ENCODE measurements at places on chromosomes 1 and 21.

DNA sequence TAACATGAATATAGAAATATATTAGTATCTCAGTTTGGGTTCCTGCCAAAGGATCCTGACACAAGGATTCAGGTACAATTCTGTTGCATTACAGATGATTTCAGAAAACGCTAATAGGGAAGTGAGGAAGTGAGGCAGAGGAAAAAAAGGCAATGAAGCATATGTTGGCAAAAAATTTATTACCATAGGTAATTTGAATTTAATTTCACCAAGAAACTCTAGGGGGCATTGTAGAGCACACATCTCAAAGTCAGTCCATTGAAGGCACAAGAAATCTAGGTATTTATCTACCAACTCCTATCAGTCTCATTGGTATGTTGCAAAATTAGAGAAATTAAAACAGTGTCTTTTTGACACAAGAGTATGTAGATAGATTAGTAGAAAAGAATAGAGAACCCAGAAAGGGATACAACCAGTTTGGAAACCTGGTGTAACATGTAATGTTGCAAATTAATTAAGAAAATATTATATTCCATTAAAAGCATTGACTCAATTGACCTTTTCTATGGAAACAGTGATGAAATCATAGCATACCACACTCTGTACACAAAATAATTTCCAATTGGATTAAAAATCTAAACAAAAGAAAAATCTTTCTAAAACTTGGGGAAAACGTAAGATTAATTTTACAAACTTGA lies 104.9 kb upstream of the SNX7 start:
- no peak for DNase-seq

GRCh38 chr1:151720974-151721787 lies at the start of gene RIIAD1:
RIIAD1 (plus strand) TSS chr1:151721522; CDS start chr1:151721537, 15 bp downstream.
- peak; percentile 64 for DNase-seq

DNA sequence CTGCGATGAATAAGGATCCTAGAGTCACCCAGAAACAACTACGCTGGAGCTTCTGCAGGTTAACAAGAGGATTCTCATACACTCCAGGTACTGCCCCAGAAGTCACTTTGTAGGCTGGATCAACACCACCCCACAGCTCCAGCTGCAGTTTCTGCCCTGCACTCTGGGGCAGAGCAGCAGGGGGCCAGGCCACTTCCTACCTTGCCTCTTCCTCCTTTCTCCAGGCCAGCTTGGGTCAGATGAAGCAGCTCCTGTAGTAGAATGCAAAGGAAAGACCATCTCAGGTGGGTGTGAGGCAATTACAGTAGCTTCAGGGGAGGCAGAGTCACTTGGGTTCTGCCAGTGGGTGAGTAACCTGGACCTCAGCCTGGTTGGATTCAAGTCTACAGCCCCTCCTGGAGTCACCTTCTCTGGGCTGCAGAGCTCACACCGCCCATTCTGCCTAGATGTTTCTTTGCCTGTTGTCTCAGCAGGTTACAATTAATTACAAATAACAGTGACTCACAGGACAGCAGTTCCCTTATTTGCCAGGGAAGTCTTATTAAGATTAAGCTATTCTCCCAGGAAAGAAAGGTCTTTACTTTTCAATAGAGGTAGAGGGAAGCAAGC lies 24.4 kb upstream of the BCAR3 start:
- no peak for DNase-seq

GRCh38 chr1:182783068-182783467 lies 6.5 kb upstream of the NPL start:
- DNase-seq: no peak

- no peak for DNase-seq
These were observed 4.0 kb downstream of the OSCP1 start for GRCh38 chr1:36446271-36446670.

DNA sequence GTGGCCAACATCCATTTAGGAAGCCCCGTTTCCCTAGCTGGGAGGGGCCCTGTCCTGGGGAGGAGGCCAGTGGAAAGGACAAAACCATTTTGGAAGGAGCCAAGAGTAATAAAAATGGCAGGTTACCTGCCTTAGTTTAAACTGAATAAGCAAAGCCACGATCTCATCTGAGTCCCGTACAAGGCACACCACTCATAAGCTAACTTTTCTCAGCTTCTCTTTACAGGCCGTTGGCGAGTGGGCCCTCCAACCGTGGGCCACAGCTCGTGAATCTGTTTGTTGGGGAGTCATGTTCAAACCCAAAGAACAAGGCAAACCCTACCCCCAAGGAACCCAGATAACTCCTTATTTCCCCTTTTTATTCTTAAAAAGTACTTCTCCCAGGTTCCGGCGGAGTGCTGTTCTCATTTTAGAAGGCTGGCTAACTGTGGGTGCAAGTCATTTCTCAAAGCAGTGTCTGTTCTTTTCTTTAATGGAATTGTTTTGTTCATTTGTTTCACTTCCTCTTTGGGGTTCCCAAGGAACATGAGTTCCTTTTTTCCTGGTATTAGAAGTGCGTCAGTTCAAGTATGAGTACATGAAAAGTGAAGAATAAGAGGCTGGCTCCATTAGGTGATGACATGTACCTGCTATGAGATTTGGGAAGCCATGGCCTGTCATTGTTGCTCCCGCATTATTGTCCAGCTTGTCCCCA lies 89.0 kb downstream of the PSMG1 start:
- DNase-seq: no peak

GRCh38 chr1:89310505-89310904 lies 37.8 kb upstream of the GBP5 start:
- DNase-seq: no peak

GRCh38 chr1:54477153-54477561 lies 70.9 kb upstream of the ACOT11 start:
- DNase-seq: no peak

- no peak for DNase-seq
These were observed 81.8 kb downstream of the TMEM53 start for GRCh38 chr1:44592208-44593145.

GRCh38 chr21:32276671-32277070 lies 2.2 kb downstream of the MIS18A start:
- no peak for DNase-seq

- no peak for DNase-seq
These were observed 543.0 kb upstream of the RGS18 start for GRCh38 chr1:191615101-191615821.

DNA sequence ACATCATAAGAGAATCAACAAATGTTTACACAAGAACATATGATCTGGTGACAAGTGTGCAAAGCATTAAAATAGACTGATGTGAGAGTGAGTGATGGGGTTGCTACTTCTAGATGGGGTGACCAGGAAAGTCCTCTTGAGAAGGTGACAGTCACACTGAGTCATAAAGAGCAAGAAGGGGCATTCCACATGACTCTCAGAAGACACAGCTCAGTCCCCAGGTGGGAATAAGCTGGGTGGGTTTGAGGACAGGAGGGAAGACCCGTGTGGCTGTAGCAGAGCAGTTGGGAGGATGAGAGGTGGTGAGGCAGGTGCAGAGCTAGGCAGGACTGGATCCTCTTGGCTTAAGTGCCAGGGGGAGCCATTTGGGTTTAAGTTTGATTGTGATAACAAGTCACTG lies 53.1 kb downstream of the TNR start:
- DNase-seq: no peak

GRCh38 chr1:8443558-8444194 lies 125.8 kb downstream of the SLC45A1 start:
- DNase-seq: no peak

- no peak for DNase-seq
These were observed 123.2 kb downstream of the NR5A2 start for GRCh38 chr1:200150721-200151120.

DNA sequence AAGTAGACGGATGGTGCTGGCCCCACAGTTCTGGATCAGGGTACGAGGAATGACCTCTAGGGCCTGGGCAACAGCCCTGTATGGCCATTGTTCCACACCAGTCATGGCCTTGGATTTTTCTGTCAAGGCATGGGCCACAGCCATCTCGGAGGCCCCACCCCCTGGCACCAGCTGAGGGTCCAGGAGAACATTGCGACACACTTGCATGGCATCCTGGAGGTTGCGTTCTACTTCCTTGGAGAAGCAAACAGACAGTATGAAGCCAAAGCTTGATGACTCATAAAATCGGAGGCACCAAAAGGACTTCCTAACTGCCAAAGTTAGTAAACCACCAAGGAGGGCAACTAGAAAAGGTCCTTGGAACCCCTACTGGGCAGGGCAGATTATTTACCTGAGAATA lies 11.9 kb upstream of the VHLL start:
- DNase-seq: no peak

GRCh38 chr1:69985901-69986439 lies 219.4 kb downstream of the LRRC40 start:
- no peak for DNase-seq

GRCh38 chr1:219126377-219126776 lies 47.3 kb upstream of the LYPLAL1 start:
- no peak for DNase-seq

DNA sequence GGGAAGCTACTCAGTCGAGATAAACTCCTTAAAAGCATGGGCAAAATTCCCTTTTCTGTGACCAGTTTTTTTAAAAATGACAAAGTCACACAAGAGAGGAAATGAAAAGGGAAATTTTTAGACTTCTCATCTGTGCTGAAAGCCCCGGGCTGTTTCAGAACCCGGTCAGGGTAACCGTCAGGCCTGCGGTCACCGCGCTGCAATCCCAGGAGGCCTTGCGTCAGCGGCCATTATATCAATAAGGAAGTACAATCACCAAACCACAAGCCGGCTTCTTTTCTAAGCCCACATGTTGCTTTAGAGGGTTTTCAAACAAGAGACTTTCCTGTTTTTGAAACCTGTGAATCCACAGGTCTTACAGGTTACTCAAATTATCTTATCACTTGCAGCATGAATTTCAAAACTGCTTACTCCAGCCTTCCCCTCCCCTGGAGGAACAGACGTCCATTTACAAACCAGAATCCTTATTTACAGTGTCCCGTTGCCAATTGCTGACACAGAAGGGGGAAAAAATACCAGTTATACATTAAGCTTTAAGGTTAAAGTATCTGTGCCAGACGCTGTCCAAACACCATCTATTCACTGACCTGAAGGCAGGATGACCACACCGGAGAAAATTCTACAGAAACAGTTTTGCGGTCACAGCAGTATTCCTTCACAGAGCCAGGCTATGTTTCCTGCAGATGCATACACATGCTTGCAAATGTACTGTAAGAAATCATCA lies 165.3 kb downstream of the TOMM20 start:
- no peak for DNase-seq

DNA sequence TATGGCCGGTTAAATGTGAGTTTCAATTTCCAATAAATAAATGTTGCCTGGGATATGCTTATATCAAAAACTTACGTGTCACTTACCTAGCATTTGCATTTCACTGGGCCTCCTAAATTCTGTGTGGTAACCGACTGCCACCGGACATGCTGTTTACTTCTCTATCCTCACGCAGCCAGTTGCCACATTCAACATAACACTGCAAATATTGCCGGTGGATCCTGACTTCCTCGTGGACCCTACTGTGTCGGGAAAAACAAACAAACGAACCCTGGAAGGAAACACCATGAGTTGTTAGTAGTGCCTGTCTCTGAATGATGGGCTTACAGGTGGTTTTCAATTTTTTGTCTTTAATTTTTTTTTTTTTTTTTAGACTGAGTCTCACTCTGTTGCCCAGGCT lies 54.1 kb downstream of the RIPK4 start:
- no peak for DNase-seq

DNA sequence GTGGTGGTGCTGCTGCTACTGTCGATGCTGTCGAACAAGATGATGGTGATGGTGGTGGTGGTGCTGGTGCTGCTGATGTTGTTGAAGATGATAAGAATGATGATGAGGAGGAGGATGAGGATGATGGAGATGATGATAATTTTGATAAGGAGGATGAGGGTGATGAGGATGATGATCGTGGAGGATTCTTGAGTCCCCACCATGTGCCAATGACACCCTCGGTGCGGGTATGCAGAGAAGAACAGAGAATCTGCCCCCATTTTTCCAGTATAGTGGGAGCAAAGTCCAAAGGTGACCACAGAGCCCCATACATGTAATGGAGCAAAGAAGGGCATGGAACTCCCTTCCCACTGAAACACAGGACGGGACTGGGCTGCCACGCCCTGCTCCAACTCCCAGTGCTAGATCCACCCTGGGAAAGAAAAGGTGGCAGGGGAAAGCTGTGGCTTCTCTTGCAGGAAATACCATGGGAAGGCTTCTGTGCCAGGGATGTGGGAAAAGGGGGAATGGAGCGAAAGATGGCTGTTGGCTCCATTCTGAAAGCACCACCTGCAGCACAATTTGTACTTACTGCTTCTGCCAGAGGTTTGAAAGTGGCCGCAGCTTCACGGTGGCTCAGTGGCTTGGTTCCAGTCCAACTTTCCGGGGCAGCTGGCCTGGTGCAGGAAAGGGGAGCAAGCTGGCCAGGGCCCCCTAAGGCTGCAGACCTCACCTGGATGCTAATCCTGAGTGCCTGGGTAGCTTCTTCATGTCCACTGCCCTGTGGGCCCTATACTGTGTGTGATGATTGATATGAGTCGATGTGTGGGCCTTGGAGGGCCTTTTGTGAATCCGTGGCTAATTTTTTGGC lies 387.2 kb upstream of the VAMP3 start:
- DNase-seq: no peak

- peak; percentile 76 for DNase-seq
These were observed 1.2 kb downstream of the FAM167B start for GRCh38 chr1:32247983-32248889.

DNA sequence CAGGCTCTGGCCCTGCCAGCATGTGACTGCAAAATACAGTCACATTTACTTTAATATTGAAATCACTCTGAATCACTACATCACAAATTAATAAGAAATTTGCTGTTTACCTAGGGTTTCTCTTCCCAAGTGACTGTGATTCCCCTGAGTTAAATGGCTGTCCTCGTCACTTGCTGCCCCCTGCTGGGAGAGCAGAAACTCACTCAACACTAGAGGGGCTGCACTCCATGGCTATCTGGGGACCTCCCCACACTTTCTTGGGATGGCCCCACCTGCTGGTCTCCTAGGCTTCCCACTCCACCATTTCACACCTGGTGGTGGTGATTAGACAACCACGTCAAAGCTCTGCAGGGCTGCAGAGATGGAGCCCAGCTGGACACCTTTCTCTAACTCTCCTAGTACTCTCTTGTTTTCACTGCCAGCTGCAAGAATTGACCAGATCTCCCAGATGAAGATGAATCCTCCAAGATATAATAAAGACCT lies 63.4 kb downstream of the CD2 start:
- DNase-seq: no peak

GRCh38 chr1:11413986-11414391 lies 65.0 kb upstream of the DISP3 start:
- DNase-seq: no peak

GRCh38 chr1:61098333-61098732 lies 16.0 kb downstream of the NFIA start:
- DNase-seq: no peak

GRCh38 chr1:26287033-26287711 lies 7.3 kb downstream of the SH3BGRL3 start:
- DNase-seq: no peak

GRCh38 chr1:94697839-94698238 lies 122.3 kb upstream of the SLC44A3 start:
- no peak for DNase-seq

DNA sequence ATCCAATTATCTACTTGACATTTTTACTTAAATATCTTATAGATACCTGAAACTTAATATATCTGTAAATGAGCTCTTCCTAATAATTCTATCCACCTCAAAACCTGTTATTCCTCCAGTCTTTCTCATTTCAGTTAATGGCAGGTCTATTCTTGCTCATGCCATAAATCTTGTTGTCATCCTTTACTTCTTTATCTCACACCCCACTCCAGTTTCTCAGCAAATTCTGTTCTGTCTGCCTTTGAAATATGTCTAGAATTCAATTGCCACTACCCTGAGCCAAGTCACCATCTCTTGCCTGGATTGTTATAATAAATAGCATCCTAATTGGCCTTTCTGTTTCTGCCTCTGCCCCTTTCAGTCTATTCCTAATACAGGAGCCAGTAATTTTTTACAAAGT lies 105.8 kb downstream of the MAN1A2 start:
- DNase-seq: no peak

- DNase-seq: no peak
These were observed 3.9 kb upstream of the POU3F1 start for GRCh38 chr1:38050397-38051078.
